ENCODE measurements at places on chromosomes 12 and 14.
A peak's percentile ranks its signal among the peaks of the same experiment; 100 is the strongest.

GRCh38 chr12:130280742-130281141, 56.9 kb upstream of the PIWIL1 start:
- DNase-seq = no peak

DNA sequence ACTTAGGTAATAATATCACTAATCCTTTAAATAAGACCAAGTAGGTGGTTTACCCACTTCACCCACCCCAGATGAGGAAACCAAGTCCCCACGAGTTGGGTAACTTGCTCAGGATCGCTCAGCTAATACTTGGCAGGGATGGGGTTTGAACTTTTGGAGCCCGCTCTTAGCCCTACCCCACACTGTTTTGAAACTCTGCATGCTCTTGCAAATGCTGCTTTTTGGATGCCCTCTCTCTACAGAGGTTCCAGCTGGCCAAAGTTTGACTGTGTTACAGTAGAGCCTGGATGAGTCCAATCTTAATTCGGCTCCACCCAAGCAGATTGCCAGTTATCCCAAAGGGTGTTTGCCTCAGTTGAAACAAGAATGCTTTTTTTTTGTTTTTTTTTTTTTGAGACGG, 6.8 kb downstream of the PLEKHG3 start:
- no peak for DNase-seq

DNA sequence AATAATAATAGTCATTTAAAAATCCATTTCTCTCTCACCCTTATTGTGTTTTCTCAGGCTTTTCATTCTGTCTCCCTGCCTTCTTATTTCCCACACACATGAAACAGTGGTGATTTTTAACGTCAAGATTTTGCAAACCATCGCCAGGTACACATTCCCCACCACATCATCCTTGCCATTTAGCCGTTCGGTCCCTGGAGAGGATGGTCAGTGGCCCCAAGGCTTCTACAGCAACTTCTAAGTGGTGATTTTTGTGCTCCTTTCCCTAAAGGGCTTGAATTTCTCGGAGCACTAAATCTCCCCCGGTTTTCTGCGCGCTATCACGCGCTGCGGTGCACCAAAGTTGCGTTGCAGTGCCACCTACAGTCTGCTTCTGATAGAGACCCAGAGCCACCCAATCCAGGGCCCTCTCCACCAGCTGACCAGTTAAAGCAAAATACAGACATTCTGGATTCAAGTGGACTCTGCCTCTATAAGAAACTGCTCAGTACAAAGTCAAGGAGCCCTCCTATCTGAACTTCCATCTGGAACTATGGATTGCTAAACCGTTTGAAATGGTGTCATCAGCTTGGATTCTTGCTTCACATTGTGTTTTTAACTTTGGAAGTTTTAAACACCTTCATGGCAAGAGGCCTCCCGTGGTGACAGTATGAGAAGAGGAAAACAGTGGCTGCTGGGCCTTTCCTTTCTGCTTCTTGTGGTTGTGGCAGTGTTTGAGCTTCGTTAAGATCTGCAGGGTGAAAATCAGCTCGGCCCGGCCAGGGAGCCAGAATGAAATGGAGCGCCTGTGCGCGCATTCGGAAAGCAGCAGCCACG, 234.0 kb downstream of the SPTSSA start:
- DNase-seq = peak; percentile 53

DNA sequence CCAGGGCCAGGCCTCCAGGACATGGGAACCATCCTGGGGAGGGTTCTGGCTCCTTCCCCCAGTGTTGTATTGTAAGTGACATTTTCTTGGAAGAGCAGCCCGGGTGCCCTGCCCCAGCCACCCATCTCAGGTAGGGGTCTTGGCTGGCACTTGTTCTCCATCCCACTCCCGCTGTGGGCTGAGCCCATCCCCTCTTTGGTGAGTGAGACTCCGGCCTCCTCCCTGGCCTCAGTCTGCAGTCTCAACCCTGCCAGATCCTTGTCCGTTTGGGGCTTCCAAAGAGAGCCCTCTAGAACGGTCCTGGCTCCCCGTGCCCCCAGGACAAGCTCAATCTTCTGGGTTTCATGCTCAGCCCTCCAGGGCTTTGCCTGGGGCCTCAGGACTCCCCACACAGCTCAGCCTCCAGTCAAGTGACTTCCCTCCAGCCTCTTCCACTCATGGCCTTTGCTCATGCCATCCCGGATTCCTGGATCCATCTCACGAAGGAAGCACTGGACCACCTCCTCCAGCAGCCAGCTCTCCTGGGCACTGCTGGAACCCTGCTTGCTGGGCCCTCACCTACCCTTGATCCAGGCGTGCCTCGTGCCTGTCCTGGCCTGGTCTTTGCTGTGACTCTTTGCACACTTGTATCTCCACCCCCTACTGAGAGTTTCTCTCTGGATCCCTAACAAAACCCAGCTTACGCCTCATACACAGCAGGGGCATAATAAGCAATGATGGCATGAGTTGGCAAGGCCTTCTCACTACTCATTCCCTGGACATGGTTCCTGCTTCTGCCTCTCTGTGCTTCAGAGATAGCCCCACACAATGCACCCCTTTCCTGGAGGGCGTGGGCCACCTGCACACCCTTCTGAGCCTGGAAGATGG, 297.4 kb upstream of the RTL1 start:
- DNase-seq = no peak

DNA sequence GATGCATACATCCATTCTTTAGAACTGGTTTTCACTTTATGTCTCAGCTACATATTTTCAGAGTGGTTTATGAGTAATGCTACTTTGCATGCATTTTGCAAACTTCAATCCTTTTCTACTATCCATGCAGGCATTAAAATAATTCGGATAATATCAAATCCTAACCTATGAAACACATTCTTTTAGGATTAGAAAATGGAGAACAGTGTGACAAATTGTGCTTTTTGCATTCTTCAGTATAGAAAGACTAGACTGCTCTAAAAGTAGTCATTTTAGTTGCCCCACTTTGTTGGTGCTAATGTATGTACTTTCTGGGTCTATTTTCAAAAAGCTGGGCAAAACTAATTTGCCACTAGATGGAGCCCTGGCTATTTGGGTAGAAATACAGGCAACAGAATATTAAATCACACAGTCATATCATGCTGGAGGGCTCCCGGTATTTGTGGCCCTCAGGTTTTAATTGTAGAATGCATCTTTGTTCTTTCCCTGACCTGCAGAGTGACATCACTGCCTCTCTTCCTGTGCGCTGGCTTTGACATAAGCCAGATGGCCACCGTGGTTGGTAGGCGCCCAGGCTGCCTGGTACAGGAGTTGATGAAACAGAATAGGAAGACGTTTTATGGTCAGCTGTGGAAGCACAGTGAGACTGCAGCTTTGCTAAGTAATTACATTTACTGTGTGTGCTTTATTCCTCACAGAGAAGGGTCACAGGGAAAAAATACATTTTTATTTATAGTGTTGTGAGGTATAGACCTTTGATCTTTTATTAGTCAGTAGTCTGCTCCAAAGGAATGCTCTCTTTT, 28.1 kb downstream of the MSRB3 start:
- DNase-seq = peak; percentile 89

GRCh38 chr12:107319533-107320032, 226.2 kb upstream of the CRY1 start:
- no peak for DNase-seq

DNA sequence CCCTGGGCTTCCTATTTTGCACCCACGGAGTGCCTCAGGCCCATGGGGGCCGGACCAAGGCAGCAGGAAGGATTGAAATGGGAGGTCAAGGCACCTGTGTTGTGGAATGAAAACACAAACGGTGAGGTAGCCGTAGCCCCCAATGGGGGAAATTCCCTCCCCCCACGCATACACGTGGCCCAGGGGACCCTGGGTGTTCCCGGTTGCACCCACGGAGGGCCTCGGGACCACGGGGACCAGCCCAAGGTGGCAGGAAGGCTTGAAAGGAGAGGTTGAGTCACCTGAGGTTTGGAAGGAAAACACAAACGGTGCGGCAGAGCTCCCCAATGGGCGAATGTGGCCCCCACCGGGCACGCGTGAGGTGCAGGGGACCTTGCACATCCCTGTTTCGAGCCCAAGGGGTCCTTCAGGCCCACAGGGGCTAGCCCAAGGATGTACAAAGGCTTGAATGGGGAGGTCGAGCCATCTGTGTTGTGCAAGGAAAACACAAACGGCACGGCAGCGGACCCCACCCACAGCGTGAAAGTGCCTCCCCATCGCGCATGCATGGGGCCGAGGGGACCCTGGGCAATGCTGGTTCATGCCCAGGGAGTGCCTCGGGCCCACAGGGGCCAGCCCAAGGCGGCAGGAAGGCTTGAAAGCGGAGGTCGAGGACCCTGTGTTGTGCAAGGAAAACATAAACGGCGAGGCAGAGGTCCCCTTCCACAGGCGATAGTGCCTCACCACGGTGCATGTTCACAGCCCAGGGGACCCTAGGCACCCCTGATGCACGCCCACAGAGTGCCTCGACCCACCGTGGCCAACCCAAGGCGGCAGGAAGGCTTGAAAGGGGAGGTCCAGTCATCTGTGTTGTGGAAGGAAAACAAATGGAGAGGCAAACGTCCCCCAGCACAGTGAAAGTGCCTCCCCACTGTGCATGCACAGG, 376.7 kb downstream of the ALG10 start:
- no peak for DNase-seq

GRCh38 chr12:75715323-75715644, 203.9 kb upstream of the KRR1 start:
- no peak for DNase-seq

DNA sequence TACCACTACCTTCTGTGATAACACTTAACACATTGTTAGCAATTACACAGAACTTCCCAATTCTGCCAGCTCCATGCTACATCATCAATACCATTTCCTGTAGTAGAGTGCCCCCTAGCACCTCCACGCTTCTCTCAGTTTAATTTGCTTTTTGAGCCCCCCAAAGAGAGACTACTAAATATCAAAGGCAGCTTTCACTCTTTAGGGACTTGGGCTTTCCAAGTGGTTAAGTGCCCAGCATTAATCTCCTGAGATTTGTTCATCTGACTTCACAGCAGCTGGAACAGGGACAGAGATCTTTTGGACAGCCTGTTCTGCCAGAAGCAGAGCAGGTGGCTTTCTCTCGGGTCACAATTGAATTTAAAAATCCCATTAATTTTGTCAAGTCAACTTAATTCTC, 954.9 kb downstream of the DIO2 start:
- no peak for DNase-seq

DNA sequence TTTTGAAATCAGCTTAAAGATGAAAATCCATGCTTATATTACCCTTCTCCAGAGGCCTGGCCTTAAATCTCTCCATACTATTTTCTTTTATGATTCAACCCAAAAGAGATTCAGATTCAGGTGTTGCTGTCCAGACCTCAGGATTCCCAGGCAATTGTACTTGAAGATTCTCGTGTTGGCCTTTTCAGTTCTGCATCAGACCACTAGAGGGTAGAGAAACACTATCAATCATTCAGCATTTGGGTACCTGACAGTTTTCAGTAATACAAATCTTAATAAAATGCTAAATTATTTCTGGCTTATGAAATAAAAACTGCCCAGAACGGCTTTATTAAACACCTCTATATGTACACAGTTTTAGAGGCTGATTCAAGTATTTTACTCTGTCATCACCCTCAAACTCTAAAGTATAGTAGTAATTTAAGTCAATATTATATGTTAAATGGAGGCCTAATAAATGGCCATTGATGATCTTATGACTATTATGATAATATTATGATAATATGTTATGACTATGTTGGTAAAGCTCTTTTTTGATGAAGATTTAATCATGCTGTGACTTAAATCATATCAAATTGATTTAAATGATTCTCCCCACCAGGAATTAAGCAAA, 301.1 kb downstream of the DUSP6 start:
- DNase-seq = peak; percentile 71

DNA sequence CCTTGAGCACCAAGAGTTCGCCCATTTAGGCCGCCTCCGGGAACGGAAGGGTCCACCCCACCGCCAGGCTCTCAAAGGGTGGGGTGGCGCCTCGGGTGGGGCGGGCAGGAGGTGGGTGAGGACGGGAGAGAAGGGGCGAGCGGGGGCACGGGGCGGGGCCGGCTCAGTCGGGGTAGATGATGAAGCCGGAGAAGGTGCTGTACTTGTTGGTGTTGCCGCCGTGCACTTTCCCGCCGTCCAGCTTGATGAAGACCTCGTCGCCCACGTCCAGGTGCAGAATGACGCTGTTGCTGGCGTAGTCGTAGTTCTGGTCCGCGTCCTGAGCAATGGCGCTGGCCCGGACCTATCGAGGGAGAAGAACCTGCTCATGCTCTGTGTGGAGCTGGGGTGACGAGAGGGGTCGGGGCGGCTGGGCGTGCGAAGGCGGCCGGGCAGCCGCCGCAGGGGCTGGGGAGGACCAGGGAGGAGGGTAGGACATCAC, 4.1 kb downstream of the C1QL4 start:
- DNase-seq = no peak

GRCh38 chr12:83527810-83528209, 841.1 kb downstream of the TMTC2 start:
- no peak for DNase-seq

DNA sequence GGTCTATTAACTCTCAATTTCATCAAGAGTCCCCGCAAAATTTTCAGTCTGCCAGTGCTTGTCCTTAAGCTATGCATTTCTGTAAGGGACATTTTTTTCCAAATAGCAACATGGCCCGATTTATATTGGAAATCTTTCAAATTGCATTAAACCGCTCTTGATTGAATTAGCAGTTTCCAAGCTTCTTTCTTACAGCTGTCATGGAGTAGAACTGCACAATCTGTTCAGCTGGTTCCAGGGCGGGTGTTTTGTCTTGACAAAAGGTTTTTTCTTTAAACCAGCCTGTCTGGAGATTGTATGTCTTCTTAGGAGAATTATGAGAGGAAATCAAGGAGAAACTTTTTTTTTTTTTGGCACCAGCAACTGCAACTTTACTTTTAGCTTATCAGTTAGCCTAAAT, 185.8 kb downstream of the ALG10B start:
- DNase-seq = no peak

DNA sequence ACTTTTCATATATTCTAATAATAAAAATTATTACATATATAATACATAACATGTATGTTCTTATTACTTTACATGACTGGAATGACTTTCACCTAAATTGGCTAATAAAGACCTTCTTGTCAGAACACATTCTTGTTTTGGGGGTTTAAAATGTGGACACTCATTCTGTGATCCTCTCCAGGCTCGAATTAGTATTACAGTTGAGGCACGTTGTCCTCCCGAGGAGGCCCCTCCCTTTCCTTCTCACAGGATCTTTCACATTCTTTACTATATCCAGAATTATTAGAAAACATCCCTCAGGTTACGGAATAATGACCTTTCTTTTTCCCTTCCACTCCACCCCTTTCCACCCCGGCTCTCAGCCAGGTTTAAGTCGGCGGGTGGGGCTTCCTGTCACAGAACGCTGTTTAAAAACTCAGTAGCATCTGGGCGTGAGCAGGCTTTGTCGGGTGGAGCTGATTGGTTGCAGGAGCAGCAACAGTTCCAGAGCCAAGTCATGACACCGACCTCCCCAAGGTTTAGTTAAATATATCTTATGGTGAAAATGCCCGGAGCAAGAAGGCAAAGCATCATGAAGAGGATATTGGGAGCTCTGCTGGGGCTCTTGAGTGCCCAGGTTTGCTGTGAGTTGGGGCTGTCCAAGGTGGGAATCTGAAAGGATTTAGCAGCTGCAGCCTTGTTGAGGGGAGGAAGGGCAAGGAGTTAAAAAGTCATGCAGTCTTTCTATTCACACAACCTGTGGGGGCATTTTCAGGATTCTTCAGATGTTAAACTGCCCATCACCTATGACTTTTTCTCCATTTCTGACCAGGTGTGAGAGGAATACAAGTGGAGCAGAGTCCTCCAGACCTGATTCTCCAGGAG, 396.7 kb upstream of the OR4E1 start:
- no peak for DNase-seq

All from cerebellar cortex (tissue), 1 donor.